Fibroblast of the aortic adventitia (primary cell): ENCODE measurements at places on chromosomes 1 and 21.

- no peak for DNase-seq
These were observed 11.7 kb upstream of the MAP3K21 start for GRCh38 chr1:233315718-233316301.

- no peak for DNase-seq
These were observed 16.4 kb upstream of the KIAA0040 start for GRCh38 chr1:175208773-175209492.

GRCh38 chr1:216221260-216221700, 202.0 kb downstream of the USH2A start:
- DNase-seq: peak; percentile 78

DNA sequence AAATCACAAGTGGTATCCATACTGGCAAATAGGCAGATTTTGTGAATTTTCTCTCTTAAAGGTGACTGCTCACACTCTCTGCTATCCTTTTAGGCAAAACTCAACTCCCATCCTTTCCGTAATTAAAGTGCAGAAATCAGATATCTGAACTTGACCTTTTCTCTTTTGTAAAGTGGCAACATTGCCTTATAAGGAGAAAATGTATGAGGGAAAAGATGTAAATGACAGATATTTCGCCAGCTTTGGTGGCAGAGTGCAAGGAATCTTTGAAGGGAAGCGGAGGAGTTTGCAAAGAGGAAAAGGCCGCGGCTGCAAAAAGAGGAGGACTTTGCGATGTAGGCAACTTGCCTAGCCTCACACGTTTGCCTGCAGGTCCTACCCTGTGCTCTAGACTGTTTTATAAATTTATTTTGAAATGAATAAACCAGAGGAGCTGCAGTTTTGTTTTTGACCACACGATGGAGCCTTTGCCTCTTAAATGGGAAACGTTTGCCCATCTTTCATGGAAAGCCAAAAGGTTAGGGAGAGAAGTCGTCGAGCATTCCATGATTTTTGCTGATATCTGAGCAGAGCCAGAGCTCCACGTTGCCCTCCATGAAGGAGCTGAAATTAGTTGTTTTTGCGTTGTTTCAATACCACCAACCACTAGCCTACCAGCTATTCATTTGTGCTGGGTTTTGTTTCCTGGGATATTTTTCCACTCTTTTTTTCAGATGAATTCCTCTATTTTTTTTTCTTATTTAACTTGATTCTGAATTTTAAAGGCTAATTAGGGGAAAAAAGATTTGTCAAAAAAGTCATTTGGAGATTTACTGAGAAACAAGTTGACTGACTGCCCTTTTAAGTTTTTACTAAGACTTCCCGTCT, 242.3 kb downstream of the LMX1A start:
- DNase-seq: peak; percentile 64

- DNase-seq: no peak
These were observed 160.9 kb downstream of the PBX1 start for GRCh38 chr1:164719676-164720439.

GRCh38 chr1:94235189-94236012, 2.0 kb downstream of the ARHGAP29 start:
- DNase-seq: no peak

DNA sequence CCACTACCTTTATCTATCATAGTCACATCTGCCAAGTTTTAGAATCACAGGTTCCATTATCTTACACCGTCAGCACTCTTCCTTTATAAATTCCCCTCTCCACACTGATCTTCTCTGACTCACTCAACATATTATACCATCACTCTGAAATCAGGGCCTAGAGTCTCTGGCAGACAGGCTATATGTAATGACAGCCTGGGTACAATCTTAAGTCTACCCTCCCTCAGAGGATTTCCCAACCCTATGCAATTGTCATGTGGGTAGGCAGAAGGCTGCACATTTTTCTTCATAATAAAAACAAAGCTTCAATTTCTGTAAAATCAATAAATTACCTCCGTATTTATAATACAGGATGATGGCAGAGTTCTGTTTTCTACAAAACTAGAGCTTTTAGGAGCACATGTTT, 138.0 kb downstream of the RERE start:
- DNase-seq: peak; percentile 48

GRCh38 chr1:184143449-184143848, 91.9 kb downstream of the TSEN15 start:
- peak; percentile 40 for DNase-seq

DNA sequence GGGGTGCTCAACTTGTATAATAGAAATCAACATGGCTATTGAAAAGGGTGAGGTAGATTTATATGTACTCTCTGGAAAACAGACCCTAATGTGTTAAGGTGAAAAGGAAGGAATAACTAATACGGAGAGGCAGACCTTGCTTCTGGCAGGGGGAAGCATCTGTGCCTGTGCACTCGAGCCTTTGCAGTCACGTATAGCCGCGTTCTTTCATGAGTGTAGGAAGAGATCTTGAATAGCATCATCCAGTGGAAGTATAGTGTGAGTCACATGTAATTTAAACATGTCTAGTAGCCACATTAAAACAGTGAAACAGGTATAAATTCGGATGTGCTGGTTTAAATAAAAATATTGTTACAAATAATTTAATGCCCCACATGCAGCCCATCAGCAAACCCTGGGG, 3.0 kb downstream of the A3GALT2 start:
- no peak for DNase-seq

DNA sequence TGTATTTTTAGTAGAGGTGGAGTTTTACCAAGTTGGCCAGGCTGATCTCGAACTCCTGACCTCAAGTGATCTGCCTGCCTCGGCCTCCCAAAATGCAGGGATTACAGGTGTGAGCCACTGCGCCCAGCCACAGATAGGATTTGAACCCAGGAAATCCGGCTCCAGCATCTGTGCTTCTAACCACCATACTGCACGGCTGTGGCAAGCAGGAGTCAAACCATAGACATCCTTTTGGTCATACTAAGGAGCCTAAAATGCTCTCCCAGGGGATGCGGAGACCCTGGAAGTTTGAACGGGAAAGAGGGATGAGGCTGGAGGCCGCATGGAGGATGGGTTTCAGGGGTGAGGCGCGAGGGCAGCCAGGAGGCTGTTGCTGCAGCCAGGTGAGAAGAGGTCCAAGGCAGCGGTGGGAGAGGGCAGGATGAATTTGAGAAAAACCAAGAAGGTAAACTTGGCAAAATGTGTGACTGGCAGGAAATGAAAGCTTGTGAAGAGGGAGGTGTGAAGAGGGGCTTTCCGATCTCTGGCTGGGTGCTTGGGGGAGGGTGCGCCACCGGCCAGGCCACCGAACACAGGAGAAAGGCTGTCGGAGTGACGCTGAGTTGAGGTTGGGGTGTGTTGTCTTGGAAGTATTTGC, 24.0 kb upstream of the CDK18 start:
- no peak for DNase-seq

- no peak for DNase-seq
These were observed 5.8 kb downstream of the SELP start for GRCh38 chr1:169624122-169624521.

DNA sequence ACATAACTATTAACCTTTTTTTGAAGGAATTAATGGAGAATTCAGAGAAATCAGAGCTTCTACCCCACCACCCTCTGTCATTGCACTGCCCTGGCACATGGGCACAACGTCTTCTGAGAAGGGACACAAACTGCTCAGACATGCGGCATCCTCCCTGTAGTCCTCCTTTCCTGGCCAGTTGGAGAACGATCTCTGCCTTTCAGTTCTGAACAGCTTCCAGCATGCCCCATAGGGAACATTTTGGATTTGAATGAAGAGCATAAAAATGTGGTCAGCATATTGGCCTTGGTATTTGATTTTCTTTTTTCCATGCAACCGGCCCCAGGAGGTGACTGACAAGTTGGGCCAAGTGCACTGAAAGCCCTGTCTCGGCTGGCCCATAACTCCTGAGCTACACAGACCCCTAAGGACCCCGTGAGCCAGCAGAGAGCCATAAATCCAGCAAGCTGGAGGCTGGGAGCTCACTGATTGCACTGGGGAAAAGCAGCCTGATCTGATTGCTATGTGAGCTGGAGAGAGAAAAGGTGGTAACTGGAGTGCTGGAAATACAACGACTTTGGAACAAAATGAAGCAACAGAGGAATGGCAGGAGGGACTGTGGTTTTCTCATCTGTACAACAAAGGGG, 10.9 kb upstream of the BLACAT1 start:
- no peak for DNase-seq

GRCh38 chr1:247857069-247857984, at the start of gene TRIM58:
TSS of gene TRIM58 (plus strand) at chr1:247857187. CDS start at chr1:247857247, 60 bp downstream.
- no peak for DNase-seq

DNA sequence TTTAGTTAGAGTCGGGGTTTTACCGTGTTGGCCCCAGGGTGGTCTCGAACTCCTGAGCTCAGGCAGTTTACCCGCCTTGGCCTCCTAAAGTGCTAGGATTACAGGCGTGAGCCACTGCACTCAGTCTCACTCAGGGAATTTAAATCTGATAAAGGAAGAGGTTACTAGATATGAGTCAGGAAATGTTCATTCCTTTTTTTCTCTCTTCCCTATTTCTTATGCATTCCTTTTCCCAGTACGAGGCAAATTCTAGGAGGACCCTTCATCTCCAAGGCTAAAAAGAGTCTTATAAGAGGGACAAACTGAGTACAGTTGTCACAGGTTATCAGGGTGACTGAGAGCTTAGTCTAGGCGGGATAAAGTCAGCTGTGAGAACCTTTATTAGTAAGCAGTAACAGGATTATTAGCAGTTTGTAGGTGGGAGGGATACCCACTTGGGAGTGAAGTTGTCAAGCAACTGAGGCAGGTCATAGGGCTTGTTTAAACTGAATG, 9.1 kb downstream of the MACF1 start:
- DNase-seq: peak; percentile 71

GRCh38 chr21:38699048-38699447, 106.7 kb upstream of the ETS2 start:
- no peak for DNase-seq

DNA sequence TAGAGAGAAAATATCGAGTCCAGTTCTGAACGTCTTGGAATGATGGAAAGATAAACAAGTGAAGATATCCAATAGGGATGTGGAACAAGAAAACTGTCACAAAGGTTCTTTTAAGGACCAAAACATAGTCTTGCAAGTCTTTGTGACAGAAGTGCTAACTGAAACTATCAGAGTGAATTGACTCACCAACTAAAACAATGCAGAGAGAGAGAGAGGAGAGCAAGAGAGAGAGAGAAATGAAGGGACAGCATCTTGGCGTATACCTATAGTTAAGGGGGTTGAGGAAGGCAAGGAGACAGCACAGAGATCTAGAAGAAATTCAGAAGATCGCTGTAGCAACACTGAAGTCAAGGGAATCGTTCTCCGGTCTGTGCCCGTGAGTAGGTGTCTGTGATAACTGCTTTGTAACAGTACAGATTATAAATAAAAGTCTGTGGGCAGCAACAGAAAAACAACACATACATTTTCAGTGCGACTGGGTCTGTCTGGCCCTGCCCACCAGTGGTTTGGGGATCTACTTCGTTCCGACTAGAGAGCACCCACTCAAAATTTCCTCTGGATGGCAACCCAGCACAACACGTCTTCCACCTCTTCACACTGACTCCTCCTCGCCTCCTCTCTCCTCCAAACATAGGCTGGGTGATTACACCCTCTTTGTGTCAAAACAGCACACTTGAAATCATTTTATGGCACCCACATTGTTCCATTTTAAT, 4.8 kb upstream of the COA6 start:
- no peak for DNase-seq

DNA sequence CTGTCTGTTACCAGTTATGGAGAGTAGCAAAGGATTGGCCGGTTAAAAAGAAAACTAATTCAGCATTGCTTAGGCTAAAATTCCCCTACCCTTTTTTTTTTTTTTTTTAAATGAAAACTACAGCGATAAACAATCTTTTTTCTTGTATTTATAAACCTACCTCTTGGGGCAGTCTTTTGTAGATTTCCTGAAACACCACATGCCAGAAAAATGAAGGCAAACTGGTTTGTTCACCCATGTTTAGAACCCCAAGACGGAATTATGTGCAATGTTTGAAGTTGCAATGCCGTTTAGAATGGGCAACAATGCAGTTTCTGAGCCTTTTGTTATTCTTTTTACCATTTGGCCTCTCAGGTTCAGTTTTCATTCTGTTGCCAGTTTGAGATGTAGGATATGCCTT, 59.1 kb downstream of the PRDM2 start:
- DNase-seq: no peak

DNA sequence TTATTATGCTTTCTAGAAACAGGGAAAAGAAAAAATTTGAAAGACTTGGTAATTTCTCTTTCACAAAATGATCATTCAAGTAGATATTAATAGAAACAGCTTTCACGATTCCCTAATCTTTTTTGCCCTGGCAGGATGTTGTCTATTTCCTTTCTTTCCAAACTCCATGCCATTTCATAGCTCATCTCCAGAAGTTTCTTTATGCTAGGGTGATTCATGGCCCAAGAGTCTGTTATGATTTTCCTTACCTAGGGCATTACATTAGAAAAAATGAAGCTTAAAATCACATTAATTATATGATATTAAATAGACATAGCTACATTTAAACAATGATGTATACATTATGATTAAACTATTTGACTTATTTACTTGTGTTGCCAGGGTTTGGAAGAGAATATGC, 762.1 kb downstream of the LTN1 start:
- DNase-seq: peak; percentile 49

- DNase-seq: peak; percentile 97
These were observed 1.6 kb upstream of the STK40 start for GRCh38 chr1:36387141-36387949.

DNA sequence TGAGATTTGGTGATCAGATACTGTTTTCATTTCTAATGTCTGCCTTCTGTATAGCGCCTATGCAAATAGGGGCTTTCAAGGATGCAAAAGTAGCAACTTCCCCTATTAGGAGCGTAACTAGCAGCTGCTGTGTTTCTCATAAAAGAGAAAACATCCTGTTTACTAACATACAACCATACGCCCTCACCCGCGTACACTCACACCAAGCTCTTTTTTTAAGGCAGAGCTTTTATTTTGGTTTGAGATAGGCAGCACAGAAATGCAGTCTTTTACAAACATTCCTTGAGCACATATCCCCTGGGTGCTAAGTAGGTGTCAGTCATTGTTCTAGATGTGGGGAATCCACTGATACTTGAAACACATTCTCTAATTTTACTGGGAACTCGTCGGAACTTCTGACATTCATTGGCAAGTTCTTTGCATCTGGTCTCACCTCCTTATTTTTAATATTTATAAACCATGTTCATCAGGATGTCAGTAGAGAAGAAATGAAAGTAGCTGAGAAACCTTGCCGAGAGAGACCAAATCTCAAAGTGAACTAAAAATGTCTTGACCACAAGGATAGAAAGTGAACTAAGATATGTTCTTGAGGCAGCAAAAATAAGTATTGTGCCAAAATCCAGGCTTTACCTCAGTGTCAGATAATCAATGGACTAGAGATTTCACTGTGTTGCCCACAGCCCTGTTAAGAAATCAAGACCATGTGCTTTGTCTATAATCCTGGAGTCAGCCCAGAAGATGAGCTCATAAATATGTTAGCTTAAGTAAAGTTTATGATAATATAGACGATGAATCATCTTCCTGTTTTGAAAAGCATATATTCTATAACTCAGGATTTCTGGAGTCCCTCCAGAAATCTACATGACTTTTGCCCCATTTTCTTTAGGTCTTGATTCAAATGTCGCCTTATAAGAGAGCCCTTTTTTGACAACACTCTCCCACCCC, 350.9 kb downstream of the ST6GALNAC3 start:
- DNase-seq: peak; percentile 17

- DNase-seq: peak; percentile 76
These were observed 15.2 kb upstream of the GPR153 start for GRCh38 chr1:6275826-6276782.
